ENCODE measurements at places on chromosomes 16 and 17. TPM values are rescaled to one million over a fixed set of nuclear protein-coding genes. Genes with fewer than 3 reads are reported as not detected.

DNASE1L2 gene
- total RNA-seq, result 0.86 TPM

BRCA1 gene
- total RNA-seq, result 34.9 TPM

PLCD3 gene
- total RNA-seq, result 47.0 TPM

SLC35G3 gene
- total RNA-seq, result not detected

UMOD gene
- total RNA-seq, result not detected

IGSF6 gene
- total RNA-seq, result under 0.01 TPM

MGAT5B gene
- 0.22 TPM for total RNA-seq

MYH13 gene
- not detected for total RNA-seq

YBX2 gene
- not detected for total RNA-seq

NACA2 gene
- not detected for total RNA-seq

SULT1A2 gene
- 0.44 TPM for total RNA-seq

FNDC8 gene
- total RNA-seq, result not detected

SEBOX gene
- not detected for total RNA-seq

MT1F gene
- total RNA-seq, result not detected

FOXL1 gene
- 1.1 TPM for total RNA-seq

ABHD15 gene
- total RNA-seq, result 6.7 TPM

NPIPA2 gene
- 0.44 TPM for total RNA-seq

RBBP6 gene
- total RNA-seq, result 33.3 TPM

ARL17A gene
- 13.1 TPM for total RNA-seq

SP2 gene
- total RNA-seq, result 3.7 TPM

ACSM2A gene
- not detected for total RNA-seq

BRICD5 gene
- total RNA-seq, result 1.9 TPM

CA5A gene
- not detected for total RNA-seq

CCL1 gene
- total RNA-seq, result not detected

TMEM204 gene
- 9.6 TPM for total RNA-seq

TNFAIP1 gene
- 35.9 TPM for total RNA-seq

VTN gene
- 149 TPM for total RNA-seq

METRNL gene
- 64.3 TPM for total RNA-seq

KRTAP4-4 gene
- total RNA-seq, result not detected

TMC8 gene
- total RNA-seq, result not detected

MYLK3 gene
- total RNA-seq, result 0.14 TPM

NAGPA gene
- total RNA-seq, result 18.2 TPM
